Mucosa of gallbladder (tissue), 1 donor: ENCODE measurements at places on chromosomes 16 and 17. TPM values are rescaled to one million over a fixed set of nuclear protein-coding genes. Genes with fewer than 3 reads are reported as not detected.

KCTD2 gene
- total RNA-seq, result 28.3 TPM

PERCC1 gene
- not detected for total RNA-seq

GRAP gene
- total RNA-seq, result 7.8 TPM

CDK3 gene
- total RNA-seq, result 11.9 TPM

KRT33A gene
- total RNA-seq, result not detected

DNA sequence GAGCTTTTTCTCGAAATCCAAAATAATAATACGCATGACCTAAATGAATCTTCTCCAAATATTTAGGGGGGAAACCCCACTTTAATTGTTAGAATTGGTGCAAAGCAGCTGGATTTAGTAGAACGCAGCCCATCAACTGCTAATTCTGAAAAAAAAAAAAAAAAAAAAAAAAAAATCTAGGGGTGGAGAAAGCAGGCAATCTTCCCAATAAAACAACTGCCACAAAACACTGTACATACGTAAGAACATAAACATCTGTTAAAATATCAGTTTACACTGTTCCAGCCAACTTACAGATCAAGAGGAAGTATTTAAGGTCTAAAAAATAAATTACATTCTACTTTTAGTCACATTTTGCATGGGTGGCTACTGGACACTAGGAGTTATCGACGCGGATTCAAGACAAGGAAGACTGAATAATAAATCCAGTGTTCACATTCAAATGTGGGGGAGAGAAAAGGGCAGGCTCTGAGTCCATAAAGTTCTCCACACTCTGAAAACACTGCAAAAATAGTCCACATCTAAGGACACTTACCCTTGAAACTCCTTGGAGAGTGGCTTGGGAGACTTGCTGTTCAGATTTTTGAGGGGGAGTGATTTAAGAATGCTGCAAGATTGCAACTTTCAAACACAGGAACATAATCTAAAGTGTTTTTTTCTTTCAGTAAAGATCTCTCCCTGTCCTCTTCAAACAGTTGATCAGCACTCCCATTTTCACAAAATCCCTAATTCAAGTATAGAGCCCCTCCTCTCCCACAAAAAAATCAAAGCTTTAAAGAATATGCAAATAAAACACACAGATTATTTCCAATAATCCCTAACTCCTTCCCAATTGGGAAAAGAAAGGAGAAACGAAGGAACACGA lies 1.3 kb downstream of the APPBP2 start:
- DNase-seq, result no peak

GRCh38 chr17:47690121-47690520 lies 3.8 kb upstream of the TBKBP1 start:
- DNase-seq, result no peak

GRCh38 chr16:88835383-88835782 lies 21.4 kb downstream of the GALNS start:
- no peak for DNase-seq

GRCh38 chr16:11915114-11915643 lies 577 bp downstream of the GSPT1 start:
- DNase-seq, result no peak

DNA sequence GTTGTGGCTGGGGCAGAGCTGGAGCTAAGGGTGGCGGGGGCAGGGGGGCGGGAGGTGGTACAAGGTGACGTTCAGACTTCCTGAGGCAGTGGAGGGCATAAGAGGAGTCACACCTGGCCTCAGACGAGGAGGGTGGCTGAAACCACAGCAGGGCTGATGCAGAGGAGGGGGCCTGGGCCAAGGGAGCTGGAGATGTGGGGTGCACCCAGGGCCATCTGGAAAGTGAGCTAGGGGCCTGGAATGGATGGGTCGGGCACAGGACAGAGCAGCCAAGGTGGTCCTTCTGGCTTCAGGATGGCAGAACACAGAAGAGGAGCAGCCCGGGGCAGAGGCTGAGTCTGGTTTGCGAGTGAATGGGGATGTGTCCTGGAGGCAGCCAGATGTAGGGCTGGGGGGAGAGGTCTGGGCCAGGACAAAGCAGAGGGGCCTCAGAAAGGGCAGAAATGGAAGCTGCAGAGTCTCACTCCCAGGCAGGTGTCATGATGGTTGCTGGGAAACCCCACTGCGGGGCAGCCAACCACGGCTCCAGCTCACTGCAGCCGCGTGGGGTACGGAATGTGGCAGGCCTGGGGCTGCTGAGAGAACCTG lies 57.6 kb downstream of the PRMT7 start:
- no peak for DNase-seq

GRCh38 chr17:3959921-3960601 lies 4.2 kb downstream of the ATP2A3 start:
- DNase-seq, result no peak

- no peak for DNase-seq
These were observed 61.5 kb downstream of the EPN2 start for GRCh38 chr17:19298569-19299213.

- no peak for DNase-seq
These were observed at the start of gene ZG16 for GRCh38 chr16:29777576-29778350. Gene ZG16, plus strand, starts transcription at chr16:29778256. Its CDS starts 1,011 bp downstream, at chr16:29779267.

- DNase-seq, result no peak
These were observed 47.6 kb downstream of the HSD17B2 start for GRCh38 chr16:82082543-82083244.

DNA sequence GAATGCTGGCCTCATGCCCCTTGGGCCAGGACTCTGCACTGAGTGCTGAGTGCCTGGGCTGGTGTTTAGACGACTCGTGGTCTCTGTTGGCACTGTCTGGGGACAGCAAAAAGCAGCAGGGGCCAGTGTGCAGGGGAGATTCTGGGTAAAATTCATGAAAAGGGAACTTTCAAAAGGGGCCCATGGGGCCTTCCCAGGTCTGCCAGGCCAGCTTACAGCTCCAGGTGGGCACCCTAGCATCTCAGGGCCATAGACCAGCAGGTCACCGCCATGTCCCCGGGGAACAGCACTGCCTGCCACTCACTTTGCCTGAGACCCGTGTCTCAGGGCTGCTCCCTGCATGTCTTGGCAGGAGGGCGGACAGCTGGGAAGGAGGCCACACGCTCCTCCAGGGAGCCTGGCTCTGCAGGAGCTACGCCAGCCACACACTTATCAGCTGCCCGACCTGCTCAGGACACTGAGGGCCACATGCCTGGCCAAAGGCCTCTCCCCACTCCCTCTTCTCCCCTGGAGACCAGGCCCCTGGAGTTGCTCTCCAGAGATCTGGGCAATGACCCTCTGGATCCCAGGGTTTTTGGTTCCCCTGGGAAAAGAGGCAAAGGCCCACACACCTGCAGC lies 8.8 kb upstream of the FASN start:
- DNase-seq, result no peak

DNA sequence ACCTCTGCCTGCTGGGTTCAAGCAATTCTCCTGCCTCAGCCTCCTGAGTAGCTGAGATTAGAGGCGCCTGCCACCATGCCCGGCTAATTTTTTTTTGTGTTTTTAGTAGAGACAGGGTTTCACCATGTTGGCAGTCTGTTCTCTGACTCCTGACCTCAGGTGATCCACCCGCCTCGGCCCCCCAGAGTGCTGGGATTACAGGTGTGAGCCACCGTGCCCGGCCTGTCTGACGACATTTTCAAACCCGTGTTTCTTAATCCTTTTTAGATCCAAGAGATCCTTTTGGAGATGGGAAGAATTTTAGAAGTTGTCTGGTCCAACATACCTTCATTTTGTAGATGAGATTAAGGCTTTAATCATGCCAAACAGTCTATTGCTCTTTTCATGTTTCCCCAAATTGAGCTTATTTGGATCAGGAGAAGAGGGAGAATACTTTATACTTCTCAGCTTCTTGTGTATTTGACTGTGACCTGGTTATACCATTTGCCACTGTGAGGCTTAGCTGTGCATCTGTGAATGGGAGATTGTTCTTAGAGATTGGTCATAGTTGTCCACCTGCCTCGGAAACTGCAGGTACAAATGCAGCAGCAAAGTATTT lies 25.8 kb downstream of the USP10 start:
- no peak for DNase-seq

DNA sequence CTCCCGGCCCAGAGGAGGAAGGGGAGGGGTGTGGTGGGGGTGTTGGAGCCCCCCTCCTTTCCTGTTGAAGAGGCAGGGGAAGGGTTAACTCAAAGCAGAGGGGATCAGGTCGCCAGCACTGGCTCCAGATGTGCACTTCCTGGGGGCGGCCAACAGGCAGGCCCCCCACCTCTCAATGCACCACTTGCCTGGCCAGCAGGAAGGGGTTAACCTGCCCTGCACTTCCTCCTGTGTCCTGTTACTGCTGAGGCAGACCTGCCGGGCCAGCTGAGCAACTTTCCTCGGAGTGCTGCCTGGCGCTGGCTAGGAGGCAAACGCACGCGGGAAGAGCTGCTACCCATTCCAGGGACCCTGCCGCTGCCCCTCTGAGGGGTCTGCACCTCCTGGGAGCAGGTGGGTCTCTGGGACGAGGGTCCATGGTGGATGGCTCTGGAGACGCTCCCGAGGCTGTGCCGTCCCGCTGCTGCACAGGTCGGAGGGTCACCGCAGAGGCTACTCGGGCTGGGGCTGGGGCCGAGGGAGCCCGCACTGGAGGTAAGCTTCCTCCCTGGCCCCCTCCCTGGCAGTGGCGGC lies at the start of gene EPN3:
Gene EPN3 (plus strand): TSS at position 284 of the 573 bp plus-strand sequence. CDS start 3,822 bp downstream, outside the sequence.
- peak; percentile 78 for DNase-seq
